ENCODE measurements at places on chromosomes 6 and 20.

DNA sequence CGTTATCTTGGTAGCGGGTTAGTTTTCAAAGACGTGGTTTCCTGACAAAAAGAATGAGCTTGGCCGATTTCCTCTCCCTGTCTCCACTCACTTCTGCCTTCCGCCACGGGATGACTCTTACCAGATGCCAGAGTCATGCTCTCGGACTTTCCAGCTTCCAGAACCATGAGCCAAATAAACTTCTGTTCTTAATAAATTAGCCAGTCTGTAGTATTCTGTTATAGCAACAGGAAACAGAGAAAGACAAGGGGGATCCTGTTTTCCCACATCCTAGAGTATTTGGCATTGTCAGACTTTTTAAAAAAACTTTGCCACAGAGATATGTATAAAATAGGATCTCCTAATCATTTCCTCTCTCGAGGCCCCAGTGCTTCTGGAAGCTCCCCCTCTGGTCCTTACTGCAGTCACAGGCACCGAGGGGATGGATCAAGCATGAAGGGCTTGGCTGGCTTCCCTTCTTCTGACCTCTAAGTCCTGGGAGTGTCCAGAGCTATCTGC lies 84.9 kb upstream of the NAA20 start:
- ATAC-seq: no peak

- ATAC-seq: peak; percentile 76
Measured at GRCh38 chr6:119110601-119111548, 32.4 kb upstream of the FAM184A start.

GRCh38 chr6:151357758-151358436 lies 33.5 kb downstream of the ZBTB2 start:
- no peak for ATAC-seq

DNA sequence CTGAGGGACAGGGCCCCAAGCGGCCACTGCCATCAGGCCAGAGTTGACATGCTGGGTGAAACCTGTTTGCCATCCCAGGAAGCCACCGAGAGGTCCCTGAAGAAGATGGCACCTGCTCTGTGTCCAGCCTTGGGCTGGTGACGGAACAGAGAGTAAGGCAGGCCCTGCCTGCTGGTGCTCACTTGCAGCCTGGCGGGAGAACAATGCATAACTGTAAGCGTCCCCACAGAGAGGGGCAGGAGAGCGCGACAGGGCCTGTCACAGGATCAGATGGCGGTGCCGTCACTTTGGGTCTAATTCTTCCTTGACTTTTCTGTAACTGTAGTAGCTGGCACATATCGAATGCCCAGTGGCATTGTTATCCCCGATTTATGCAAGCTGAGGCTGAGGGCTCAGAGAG lies 29.0 kb upstream of the VSTM2L start:
- no peak for ATAC-seq

- ATAC-seq: no peak
Measured at GRCh38 chr20:40702504-40702903, 13.5 kb upstream of the MAFB start.

DNA sequence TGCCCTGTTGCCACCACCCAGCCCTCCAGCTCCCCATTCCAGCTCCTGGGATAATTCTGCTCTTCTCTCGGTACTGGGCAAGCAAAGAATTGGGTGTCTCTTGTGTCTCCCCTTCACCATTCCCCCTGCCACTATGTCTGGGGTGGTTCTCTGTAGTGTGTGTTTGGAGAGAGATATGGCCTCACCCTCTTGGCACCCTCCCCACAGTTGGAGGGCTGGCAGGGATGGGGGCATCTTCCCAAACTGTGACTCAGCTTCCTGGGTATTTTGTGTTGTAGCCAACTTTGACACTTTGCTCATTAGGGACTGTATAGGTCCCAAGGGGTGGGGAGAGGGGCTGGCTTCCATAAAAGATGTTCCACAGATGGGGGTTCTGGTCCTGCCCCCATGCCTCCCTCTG lies 1.7 kb downstream of the TNXB start:
- ATAC-seq: no peak

GRCh38 chr6:82030301-82030700 lies 217.2 kb downstream of the IBTK start:
- no peak for ATAC-seq

DNA sequence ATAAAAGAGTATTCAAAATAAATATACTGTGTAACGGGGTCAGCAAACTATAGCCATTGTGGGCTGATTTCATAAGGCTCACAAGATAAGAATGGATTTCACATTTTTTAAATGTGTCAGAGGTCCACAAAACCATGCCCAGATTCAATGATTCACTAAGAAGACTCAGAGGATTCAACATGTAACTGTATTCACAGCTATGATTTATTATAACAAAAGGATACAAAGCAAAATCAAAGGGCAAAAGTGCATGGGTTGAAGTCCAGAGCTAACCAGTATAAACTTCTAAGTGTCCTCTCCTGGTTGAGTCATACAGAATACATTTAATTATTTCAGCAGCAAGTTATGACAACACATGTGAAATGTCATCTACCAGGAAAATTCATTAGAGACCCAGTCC lies 49.2 kb downstream of the TBC1D32 start:
- ATAC-seq: no peak

DNA sequence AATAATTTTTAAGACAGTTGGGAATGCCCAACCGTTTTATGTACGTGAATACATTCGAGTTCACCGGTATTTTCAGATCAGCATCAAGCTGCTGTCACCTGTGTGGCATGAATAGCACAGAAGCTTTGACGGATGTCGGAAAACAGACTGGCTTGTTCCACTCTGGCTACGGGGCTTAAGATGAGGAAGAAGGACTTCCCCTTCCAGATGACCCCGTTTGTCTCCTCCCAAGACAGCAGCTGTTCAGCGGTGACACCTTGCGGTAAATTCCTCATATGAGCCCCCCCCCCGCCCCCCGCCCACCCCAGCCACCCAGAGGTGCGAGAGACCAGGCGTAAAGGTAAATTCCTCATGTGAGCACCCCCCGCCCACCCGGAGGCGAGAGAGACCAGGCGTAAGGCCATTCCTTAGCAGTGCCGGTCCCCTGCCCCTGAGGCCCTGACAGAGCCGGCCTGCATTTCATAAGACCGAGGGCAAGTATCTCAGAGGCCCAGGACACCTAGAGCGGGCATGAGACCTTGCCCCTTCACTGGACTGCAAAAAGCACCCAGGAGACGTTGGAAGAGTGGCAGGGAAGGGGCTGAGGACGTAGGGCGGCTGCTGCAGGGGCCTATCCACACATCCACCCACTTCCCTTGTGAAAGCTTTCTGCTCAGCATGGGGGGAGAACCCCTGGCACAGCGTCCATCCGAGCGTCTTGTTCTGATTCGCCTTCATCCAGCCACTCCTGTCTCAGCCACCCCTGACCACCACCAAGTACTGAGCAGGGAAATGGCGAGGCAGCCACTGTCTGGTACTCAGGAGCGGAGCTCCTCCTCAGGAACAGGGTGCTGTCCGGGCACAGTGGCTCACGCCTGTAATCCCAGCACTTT lies 7.3 kb upstream of the PCMTD2 start:
- no peak for ATAC-seq

DNA sequence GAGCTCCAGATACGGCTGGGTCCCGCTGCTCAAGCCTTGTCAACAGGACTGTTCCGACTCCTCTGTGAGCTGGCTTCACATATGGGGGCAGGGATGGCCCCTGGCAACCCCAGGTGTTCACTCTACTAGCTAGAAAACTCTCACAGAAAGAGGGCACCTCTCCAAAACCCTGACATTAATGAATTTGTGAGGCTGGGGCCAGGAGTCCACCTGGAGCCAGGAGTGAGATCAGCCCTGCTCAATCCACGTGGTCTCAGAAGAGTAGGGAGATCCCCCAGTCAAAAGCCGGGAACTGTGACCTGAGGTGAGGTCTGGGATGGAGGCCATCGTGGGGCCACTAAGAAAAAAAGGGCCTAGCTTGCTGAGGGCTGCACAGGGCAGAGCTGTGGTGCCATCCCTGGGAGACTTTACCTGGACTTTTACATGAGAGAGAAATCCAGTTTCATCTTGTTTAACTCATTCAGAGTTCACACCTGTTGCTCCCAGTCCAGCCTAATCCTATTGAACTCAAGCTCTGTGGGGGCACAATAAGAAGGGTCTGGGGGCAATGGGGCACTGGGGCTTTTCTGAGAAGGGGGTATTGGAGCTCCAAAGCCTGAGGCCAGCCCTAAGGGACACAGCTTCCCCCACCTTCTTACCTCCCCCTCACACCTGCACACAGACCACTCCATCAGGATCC lies 144.3 kb upstream of the MLN start:
- no peak for ATAC-seq

- ATAC-seq: no peak
Measured at GRCh38 chr20:63691711-63692435, 4.6 kb upstream of the TNFRSF6B start.

DNA sequence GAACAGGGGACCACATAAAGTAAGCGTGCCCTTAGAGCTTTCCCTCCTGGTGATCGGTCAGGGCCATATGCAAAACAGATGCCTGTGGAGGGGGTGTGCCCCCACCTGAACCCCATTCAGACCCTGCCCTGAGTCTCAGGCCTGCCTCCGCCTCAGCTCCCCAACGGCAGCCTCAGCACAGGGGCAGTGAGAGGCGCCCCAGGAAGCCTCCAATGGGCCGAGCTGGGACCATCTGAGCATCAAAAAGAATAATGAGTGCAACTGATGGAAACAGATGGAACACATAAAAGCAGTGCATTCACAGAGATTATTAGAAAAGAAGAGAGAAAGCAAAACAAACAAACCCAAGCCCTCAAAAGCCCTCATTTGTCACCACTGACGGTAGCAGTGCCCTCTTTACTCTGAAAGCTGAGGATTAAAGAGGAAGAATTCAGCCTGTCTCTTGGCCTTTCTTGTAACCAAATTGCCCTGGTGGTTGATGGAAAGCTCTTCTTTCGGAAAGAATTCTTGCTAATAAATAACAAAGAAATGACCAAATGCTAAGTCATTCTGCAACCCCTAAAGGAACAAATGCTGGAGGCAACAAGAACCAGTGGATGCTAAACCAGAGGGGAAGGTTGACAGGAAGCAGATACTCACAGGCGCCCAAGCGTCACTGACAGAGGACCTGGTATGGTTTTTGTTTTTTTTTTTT lies 6.8 kb downstream of the ADISSP start:
- no peak for ATAC-seq

Measured in activated CD4-positive, CD25-positive, alpha-beta regulatory T cell treated with anti-CD3 and anti-CD28 coated beads, Interleukin-2, amount 50 U/mL, for 24 hours (primary cell).